Activated CD4-positive, alpha-beta T cell treated with anti-CD3 and anti-CD28 coated beads for 24 hours (primary cell): ENCODE measurements at places on chromosomes 2 and 18.

DNA sequence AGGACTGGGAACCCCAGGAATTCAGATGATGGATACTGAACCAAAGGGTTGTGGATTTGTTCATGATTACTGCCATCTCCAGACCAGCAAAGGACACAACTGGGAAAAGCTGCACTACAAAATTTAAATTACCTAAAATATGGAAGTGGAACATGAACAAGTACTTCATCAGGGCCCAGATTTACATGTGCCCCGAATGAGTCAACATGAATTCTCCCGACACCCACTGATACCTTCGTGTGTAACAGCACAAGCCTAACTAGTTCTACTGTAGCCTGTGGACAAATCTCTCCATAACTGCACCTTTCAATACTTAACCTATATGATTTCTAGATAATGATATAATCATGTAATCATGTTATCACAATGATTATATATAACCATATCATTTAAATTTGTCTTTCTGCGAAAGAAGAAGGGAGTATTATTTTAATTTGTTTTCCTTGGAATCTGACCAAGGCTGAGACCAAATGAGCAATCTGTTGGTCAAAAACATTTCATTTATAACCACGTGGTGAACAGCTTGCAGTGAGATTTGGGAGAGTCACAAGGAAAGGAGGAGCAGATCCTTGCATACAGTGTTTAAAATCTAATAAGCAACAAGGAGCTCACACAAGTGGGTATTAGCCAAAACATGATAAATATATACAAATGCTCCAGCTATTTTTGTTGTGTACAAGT, 70.5 kb downstream of the CACNB4 start:
- no peak for DNase-seq

GRCh38 chr18:62001396-62001795, 108.6 kb upstream of the RNF152 start:
- no peak for DNase-seq

- DNase-seq = no peak
These were observed 84.7 kb upstream of the TMEM200C start for GRCh38 chr18:5979971-5980457.

GRCh38 chr2:23617167-23617810, 232.3 kb downstream of the KLHL29 start:
- DNase-seq = no peak

DNA sequence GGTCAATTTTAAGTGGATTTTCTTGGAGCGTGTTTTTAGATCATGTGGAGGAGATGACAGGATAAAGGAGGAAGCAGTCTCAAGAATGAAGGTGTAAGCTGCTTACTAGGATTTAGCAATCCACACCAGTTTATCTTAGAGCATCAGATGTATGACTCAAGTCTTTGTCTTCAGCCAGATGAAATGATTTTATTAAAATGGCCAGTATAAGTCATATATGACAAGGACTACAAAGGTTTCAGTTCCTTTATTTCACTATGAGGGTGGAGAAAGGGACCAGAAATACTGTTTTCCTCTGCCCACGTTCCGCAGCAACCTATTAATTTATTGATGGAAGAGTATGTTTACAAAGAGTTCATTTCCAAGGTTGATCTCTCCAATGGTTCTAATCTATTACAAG, 970.5 kb upstream of the SLC39A10 start:
- DNase-seq = no peak

GRCh38 chr2:133130548-133131246, 437.6 kb downstream of the NCKAP5 start:
- DNase-seq = no peak

DNA sequence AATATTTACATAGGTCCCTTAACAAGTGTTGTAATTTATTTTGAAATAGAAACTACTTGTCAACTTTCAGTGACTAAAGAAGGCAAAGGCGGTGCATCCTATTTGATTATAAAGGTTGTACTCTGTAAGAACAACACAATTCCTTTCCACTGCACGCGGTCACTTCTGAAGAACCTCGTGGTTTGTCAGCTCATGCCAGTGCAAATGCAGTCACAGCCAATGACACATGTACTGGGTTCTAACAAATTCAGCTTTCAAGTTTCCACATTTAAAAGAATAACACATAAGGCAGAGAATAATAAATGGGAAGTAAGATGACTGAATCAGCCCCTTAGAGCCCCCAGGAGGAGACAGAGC, 39.7 kb downstream of the CYB5A start:
- no peak for DNase-seq

GRCh38 chr2:231425811-231426703, 30.5 kb downstream of the B3GNT7 start:
- DNase-seq = no peak

DNA sequence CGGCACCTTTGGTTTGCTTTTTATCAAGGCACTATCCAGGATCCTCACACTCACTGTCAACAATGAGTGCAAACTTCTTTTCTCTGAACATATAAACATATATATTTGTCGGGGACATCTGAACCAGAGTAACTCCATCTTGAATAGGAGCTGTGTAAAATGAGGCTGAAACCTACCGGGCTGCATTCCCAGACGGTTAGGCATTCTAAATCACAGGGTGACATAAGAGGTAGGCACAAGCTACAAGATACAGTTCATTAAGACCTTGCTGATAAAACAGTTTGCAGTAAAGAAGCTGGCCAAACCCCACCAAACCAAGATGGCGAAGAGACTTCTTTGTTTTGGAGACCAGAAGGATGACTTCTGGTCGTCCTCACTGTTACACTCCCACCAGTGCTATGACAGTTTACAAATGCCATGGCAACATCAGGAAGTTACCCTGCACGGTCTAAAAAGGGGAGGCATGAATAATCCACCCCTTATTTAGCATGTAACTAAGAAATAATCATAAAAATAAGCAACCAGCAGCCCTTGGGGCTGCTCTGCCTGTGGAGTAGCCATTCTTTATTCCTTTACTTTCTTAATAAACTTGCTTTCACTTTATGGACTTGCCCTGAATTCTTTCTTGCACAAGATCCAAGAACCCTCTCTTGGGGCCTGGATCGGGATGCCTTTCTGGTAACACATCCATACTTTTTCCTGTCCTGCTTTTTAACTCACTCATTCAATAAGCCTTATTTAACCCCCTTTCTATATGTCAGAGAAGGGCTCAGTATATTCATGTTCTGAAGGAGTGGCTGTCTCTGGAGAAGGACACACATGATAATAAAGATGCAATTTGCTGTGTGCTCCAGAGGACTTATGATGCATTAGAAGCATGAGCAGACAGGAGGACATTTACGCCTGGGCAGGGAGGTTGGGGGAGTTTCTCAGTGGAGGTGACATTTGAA, 65.4 kb downstream of the TACR1 start:
- no peak for DNase-seq

- DNase-seq = no peak
These were observed at the start of gene KCNF1 for GRCh38 chr2:10911291-10912075. Gene KCNF1 (plus strand): TSS chr2:10911934. CDS start chr2:10912427, 493 bp downstream.

- no peak for DNase-seq
These were observed 81.2 kb downstream of the UGGT1 start for GRCh38 chr2:128172191-128172590.

- DNase-seq = no peak
These were observed 107.7 kb downstream of the CBLN2 start for GRCh38 chr18:72436401-72436800.

DNA sequence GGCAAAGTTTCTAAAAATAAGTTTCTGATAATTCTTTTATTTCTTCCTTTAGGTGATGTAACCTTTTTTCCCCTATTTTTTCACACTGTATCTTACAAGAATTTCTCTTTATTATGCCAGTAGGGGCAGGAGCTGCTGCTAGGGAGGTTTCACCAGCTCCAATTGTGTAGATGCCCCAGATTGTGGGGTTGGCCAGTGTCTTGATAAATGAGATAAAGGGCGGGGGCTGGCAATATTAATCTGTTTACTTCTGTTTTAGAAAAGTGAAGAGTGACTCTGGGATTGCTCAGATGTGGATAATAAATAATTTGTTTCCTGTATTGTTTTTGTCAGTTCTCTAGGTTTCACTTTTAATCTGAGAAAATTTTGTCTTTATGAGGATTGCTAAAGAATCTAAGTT, 190.4 kb downstream of the MC4R start:
- no peak for DNase-seq

- DNase-seq = no peak
These were observed 16.6 kb downstream of the CDH7 start for GRCh38 chr18:65767406-65767805.

GRCh38 chr18:25005541-25006403, 346.2 kb downstream of the ZNF521 start:
- DNase-seq = no peak

DNA sequence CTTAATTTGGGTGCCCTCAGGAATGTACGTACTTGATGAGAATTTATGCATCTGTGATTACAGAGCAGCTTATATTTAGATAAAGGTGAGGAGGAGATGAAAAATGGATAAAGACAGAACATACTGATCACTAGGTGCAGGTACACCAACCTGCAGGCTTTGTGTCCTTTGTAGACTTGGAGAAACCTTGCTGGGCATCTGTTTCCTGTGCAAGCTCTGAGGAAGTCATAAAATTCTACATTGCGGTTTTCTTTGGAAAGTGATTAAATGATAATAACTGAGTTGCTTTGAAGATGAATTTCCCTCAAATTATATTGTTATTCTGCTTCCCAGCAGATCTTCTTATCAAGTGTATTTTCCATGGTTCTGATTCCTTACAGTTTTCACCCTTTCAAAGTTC, 7.7 kb downstream of the RAB27B start:
- no peak for DNase-seq

- no peak for DNase-seq
These were observed 80.0 kb downstream of the SOWAHC start for GRCh38 chr2:109694190-109694589.

DNA sequence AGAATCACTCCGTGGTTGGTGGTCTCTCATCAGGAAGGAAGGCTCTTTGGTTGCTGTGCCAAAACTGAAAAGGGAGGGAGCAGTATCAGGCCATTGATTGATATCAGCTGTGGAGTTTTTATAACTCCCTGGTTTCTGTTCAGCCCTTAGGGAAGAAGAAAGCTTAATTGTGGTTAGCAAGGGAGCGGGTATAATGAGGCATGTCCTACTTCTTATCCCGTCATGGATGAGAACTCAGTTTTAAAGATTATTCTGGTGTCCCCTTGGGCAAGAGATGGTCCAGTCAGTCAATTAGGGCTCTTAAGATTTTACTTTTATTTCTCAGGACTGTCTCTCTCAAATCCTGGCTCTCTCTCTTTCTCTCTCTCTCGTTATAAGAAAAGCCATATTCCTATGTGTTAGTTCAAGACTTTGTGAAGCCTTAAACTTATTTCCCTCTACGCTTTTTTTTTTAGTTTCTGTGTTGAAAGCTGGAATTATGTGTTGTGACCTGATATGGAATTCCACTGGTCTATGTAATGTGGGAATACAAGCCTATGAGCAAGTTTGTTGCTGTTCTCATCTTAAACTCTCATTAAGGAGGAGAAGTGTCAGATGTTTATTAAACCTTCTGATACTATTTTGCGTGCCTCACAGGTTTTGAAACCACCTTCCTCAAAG, 514.0 kb upstream of the CDH2 start:
- no peak for DNase-seq

DNA sequence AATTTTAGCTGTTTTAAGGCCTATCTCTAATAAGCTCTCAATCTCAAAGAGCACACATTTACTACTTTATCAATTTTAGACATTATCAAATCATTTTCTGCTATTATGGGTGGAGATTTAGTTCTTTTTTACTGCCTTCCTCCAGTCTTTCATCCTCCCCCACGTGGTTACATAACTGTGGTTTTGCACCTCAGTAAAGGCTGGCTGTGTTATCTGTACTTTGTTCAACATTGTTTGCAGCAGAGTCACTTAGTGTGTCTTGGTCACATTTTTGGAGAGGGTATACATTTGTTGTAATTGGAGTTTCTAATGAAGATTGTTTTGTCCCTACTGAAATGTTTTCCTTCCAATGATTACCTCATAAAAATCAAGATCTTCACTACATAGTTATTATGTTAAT, 549.6 kb upstream of the CELF4 start:
- no peak for DNase-seq

DNA sequence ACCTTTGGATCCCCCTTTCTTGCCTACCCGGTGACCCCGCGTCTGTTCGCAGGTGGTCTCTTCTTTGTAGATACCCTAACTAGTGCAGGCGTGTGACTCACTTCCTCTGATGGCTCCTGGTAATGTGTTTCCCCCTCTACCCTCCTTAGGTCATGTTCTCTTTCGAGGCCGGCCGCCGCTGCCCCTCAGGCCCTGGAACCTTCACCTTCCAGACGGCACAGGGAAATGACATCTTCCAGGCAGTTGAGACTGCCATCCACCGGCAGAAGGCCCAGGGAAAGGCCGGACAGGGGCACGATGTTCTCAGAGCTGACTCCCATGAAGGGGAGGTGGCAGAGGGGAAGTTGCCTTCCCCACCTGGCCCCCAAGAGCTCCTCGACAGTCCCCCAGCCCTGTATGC, 1.6 kb downstream of the DOK1 start:
- no peak for DNase-seq

DNA sequence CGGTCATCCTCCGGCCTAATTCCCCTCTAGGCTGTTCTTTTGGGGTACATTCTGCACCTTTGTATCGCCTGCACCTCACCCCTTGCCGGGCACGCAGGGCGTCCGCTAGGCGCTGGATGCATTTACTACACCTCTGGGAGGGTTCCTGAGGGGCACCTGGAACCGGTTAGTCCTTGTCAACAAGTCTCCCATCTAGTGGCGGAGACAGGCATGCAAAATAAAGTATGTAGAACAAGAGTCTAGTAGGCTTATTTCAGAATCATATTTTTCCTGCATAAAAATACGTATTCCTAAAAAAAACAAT, 705 bp upstream of the TEX261 start:
- DNase-seq = no peak

- no peak for DNase-seq
These were observed 207.3 kb downstream of the HAUS1 start for GRCh38 chr18:46311491-46311890.

GRCh38 chr2:15965564-15966019, 25.2 kb downstream of the MYCN start:
- peak; percentile 32 for DNase-seq

GRCh38 chr2:190707726-190708125, 58.8 kb downstream of the NAB1 start:
- DNase-seq = no peak

GRCh38 chr2:213696442-213696841, 412.2 kb downstream of the SPAG16 start:
- no peak for DNase-seq

- DNase-seq = no peak
These were observed 172.9 kb downstream of the EPHA4 start for GRCh38 chr2:221399183-221399582.

DNA sequence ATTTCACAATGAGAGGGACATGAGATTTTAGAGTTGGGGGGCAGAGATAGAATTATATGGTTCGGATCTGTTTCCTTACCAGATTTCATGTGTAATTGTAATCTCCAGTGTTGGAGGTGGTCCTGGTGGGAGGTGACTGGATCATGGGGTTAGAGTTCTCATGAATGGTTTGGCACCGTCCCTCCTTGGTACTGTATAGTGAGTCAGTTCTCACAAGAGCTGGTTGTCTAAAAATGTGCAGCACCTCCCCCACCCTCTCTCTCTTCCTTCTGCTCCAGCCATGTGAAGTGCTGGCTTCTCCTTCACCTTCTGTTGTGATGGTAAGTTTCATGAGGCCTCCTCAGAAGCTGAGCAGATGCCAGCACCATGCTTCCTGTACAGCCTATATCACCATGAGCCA, 138.1 kb downstream of the SCG2 start:
- no peak for DNase-seq
